ENCODE measurements at places on chromosomes 1 and 21. TPM values are rescaled to one million over a fixed set of nuclear protein-coding genes. Genes with fewer than 3 reads are reported as not detected.

The ASTN1 gene
- 3.6 TPM for total RNA-seq

The GPR37L1 gene
- 0.09 TPM for total RNA-seq

The CHRNB2 gene
- 0.21 TPM for total RNA-seq

The OR13G1 gene
- total RNA-seq = not detected

The PLA2G4A gene
- total RNA-seq = 8.1 TPM

The ANGEL2 gene
- total RNA-seq = 35.4 TPM

The PHLDA3 gene
- total RNA-seq = 12.8 TPM

The SGIP1 gene
- 5.6 TPM for total RNA-seq

The KDF1 gene
- total RNA-seq = 9.3 TPM

The RHOC gene
- total RNA-seq = 125 TPM

The TRIM46 gene
- total RNA-seq = 0.71 TPM

GRCh38 chr1:95223110-95223509 lies 10.9 kb upstream of the RWDD3 start:
- no peak for DNase-seq
- H3K4me1 ChIP-seq = no peaks in the 10 kb centered on the region
- no peaks in the 10 kb centered on the region for H3K27me3 ChIP-seq
- peak overlapping the region; percentile 9 for H3K27ac ChIP-seq

- no peaks in the 10 kb centered on the region for H3K36me3 ChIP-seq
- no peaks in the 10 kb centered on the region for H3K4me1 ChIP-seq
- H3K27ac ChIP-seq = no peak overlapping the region
- no peak overlapping the region for H3K4me3 ChIP-seq
Observed at GRCh38 chr1:223654083-223654482, 11.4 kb downstream of the CAPN8 start.

DNA sequence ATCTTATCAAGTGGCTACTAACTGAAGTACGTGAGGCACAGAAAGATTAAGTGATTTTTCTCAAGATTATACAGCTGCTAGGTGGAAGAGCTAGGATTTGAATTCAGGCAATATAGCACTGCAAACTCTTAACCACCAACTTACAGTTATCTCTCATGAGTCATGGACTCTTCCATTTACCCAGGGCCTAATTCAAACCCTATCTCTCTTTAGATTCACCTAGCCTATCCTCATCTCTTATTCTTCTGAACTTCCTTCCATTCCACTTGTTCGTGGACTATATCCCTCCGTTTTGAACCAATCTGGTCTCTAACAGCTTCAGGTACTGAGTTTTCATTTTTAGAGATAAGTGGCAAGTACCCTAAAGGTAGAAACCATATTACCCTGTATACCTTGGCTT lies 92.8 kb upstream of the DMRTA2 start:
- no peaks in the 10 kb centered on the region for H3K4me1 ChIP-seq
- no peaks in the 10 kb centered on the region for H3K36me3 ChIP-seq
- no peak overlapping the region for H3K4me3 ChIP-seq
- no peaks in the 10 kb centered on the region for H3K27me3 ChIP-seq
- H3K27ac ChIP-seq = no peak overlapping the region
- no peak for DNase-seq

DNA sequence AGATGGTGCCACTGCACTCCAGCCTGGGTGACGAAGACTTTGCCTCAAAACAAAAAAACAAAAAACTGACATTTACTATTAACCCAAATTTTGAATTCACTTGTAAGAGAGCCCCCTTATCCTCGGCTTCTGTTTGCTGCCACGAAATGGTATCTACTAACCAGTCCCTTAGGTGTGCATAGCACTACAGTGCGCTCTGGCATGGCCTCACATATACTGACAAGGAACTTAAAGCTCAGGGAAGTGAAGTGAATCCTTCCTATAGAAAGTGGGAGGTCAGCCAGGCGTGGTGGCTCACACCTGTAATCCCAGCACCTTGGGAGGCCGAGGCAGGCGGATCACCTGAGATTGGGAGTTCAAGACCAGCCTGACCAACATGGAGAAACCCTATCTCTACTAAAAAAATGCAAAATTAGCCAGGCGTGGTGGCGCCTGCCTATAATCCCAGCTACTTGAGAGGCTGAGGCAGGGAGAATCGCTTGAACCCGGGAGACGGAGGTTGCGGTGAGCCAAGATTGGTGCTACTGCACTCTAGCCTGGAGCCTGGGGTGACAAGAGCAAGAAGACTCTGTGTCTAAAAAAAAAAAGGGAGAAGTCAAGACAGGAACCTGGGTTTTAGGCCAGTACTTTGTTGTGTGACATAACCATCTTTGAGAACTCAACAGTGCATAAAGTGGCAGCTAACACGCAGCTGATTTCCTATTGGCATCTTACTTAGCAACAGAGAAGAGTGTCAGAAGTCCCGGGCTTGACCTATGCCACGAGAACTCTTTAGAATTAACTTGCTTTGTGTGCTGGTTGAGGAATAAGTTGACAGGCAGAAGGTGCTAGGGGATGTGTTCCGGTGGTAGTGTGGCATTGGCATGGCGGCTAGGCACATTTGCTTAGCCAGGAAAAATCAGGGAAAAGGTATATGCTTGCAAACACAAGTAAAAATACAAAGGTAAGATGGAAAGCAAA lies 16.8 kb downstream of the ERRFI1 start:
- no peaks in the 10 kb centered on the region for H3K27me3 ChIP-seq
- peaks cover 12% of the 10 kb centered on the region for H3K4me1 ChIP-seq
- H3K4me3 ChIP-seq = no peak overlapping the region
- peaks cover 21% of the 10 kb centered on the region for H3K36me3 ChIP-seq
- no peak for DNase-seq

GRCh38 chr21:37907076-37907475 lies 9.2 kb downstream of the KCNJ6 start:
- DNase-seq = no peak
- no peak overlapping the region for H3K4me3 ChIP-seq
- H3K36me3 ChIP-seq = no peaks in the 10 kb centered on the region

DNA sequence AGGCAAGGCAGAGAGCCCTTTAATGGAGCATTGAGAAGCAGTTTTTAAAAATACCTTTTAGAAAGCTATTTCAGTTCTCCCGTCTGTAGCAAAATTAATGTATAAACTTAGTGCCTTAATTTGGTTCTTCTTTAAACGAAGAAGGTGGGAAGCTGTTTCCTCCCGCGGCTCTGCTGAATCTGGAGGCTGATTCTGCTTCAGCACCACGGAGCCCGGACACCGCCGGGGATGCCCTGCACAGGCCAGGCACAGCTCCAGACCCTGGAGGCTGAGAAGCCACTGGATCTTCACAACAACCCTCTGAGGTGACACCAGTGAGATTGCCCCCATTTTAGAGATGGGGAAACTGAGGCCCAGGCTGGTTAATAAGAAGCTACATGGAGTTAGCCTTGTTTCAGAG lies 175.8 kb upstream of the VAMP3 start:
- no peak overlapping the region for H3K4me3 ChIP-seq
- no peaks in the 10 kb centered on the region for H3K36me3 ChIP-seq
- peaks cover 2% of the 10 kb centered on the region for H3K27me3 ChIP-seq
- no peaks in the 10 kb centered on the region for H3K4me1 ChIP-seq
- DNase-seq = no peak

- no peaks in the 10 kb centered on the region for H3K36me3 ChIP-seq
- no peak overlapping the region for H3K4me3 ChIP-seq
- H3K27ac ChIP-seq = no peak overlapping the region
- H3K4me1 ChIP-seq = no peaks in the 10 kb centered on the region
Observed at GRCh38 chr21:31766899-31767298, 35.0 kb upstream of the SCAF4 start.

DNA sequence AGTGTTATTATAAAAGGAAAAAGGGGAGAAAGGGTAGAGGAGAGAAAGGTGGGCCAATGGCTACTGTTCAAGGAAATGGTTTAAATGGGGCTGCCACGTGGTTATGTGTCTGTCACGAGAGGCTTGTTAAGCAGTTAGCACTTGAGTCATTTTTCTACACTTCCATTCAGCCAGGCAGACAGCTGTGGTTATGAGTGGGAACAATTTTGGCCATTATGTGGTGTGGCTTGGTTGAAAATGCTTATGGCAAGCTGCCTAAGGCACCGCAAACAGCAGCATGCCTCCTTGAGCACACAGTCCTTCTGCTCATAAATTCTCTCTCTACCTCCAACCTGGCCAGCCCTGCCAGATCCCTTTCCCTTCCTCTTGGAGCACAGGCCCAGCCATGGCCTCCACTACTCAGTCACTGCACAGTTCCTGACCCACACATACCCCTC lies 3.2 kb upstream of the SRM start:
- peaks cover 16% of the 10 kb centered on the region for H3K4me1 ChIP-seq
- H3K27ac ChIP-seq = no peak overlapping the region
- DNase-seq = no peak
- no peak overlapping the region for H3K4me3 ChIP-seq
- peaks cover 19% of the 10 kb centered on the region for H3K36me3 ChIP-seq

DNA sequence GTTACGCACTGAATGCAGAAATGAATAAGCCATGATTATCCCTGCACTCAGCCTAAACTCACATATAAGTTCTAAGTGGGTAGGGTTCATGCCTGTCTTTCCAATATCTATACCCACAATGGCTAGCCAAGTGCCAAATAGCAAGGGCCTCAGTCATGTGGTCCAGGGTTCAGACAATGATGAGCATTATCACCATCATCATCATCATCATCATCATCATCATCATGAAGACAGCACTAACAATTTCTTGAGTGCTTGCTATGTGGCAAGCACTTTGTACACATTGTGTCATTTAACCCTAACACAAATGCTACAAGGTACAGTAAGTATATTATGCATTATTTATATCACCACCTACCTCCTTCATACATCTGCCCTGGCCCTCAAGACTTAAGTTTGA lies 500.0 kb downstream of the AGBL4 start:
- DNase-seq = no peak
- H3K27ac ChIP-seq = no peak overlapping the region
- H3K4me1 ChIP-seq = no peaks in the 10 kb centered on the region

- H3K27me3 ChIP-seq = no peaks in the 10 kb centered on the region
- H3K4me1 ChIP-seq = no peaks in the 10 kb centered on the region
- no peaks in the 10 kb centered on the region for H3K36me3 ChIP-seq
- DNase-seq = no peak
Observed at GRCh38 chr1:26142159-26142558, 16.7 kb upstream of the FAM110D start.

DNA sequence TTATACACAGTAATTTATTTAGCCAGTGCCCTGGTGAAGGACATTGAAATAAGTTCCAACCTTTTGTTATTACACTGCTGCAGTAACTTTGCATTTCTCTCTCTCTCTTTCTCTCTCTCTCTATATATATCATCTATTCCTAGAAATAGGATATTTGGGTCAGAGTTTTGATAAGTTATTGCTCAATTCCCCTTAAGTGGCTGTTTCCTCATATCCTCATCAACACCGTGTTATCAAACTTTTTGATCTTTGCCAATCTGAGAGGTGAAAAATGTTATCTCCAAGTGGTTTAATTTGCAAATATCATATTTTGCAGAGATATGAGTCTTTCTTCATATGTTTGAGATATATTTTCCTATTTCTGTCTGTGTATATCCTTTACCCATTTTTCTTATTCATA lies 1.6 kb upstream of the SRSF4 start:
- DNase-seq = no peak
- H3K27ac ChIP-seq = no peak overlapping the region
- peaks cover 4% of the 10 kb centered on the region for H3K36me3 ChIP-seq
- no peak overlapping the region for H3K4me3 ChIP-seq
- H3K4me1 ChIP-seq = peaks cover 12% of the 10 kb centered on the region

GRCh38 chr1:11448373-11449099 lies 30.4 kb upstream of the DISP3 start:
- no peaks in the 10 kb centered on the region for H3K4me1 ChIP-seq
- no peaks in the 10 kb centered on the region for H3K36me3 ChIP-seq
- H3K4me3 ChIP-seq = no peak overlapping the region
- peaks cover 36% of the 10 kb centered on the region for H3K27me3 ChIP-seq

DNA sequence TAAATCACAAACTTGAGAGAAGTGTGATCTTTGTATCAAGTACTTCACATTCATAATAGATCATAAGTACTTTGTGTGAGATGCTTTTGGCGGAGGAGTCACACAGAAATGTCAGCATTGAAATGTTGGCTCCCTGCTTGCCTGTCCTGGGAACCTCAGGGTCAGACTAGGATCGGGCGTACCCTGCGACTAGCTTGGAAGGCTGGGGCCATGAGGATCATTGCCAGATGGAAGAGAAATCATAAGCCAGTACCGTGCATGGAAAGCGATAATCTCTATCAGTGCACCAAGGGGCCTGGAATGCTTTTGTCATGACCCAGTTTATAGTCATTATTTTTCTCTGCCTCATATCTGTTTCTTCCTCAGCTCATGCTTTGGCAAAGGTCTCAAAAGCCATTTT lies 35.5 kb downstream of the MTR start:
- no peak for DNase-seq
- H3K4me3 ChIP-seq = no peak overlapping the region
- H3K36me3 ChIP-seq = peaks cover 30% of the 10 kb centered on the region
- H3K4me1 ChIP-seq = no peaks in the 10 kb centered on the region
- no peak overlapping the region for H3K27ac ChIP-seq
